ENCODE measurements at places on chromosomes 5 and 9.

- DNase-seq = no peak
Measured at GRCh38 chr5:160887780-160888179, 35.8 kb upstream of the ATP10B start.

- DNase-seq = no peak
Measured at GRCh38 chr5:147611483-147611882, 101.6 kb upstream of the DPYSL3 start.

GRCh38 chr5:157469073-157469472, 9.1 kb downstream of the NIPAL4 start:
- no peak for DNase-seq

DNA sequence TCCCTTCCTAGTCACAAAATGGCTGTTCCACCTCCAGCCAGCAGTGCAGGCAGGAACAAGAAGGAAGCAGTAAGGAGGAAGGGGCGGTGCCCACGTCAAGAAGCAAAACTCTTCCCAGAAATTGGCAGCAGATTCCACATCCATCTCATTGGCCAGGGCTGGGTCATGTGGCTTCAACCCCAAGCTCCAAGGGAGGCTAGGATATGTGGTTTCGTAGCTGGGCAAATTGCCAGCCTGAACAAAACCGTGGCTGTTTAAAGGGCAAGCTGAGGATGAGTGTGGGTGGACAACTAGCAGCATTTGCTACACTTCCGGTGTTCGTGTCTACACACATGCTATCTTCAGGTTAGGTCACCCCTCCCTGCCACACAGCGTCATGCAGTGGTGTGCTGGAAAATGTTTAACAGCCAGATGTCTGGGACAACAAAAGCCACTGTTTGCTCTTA, 92.1 kb upstream of the MAP1B start:
- peak; percentile 38 for DNase-seq

GRCh38 chr5:153400931-153401330, 89.5 kb upstream of the GRIA1 start:
- DNase-seq = no peak

GRCh38 chr5:151663617-151664293, 23.0 kb downstream of the SPARC start:
- no peak for DNase-seq

- no peak for DNase-seq
Measured at GRCh38 chr9:135835131-135835530, 72.2 kb downstream of the CAMSAP1 start.

DNA sequence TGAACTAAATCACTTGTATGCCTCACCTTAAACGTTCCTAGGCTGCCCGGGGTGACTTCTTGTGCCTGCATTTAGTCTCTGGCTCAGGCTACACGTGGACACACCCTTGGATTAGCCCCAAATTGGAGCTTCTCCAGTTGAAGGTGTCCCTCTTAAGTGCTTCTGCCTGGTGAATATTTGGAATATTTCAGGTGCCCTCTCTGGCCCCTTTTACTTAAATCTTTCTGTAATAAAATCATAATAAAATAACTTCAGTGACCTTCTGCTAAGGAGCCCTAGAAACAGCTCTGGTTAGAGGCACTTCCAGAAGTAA, 74.3 kb upstream of the KLF9 start:
- no peak for DNase-seq

DNA sequence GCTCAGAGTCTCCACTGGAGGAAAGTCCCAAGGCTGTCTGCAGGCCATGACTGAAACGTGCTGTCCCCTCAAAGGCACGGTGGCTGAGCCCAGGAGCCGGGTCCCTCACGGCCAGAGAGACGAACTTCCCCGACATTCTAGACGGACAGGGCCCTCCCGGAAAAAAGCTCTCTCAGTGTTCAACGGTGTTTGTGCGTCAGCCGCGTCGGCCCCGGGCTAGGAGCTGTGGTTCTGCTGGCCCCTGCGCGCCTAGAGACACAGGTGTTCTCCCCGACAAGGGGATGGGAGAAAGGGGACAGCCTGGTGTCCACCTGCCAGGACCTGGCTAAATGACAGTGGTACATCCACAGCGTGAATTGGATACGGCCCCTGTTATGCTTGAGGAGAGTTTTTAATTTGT, 5.8 kb upstream of the GPSM1 start:
- DNase-seq = no peak

GRCh38 chr9:127175764-127176163, 53.3 kb upstream of the ANGPTL2 start:
- no peak for DNase-seq

DNA sequence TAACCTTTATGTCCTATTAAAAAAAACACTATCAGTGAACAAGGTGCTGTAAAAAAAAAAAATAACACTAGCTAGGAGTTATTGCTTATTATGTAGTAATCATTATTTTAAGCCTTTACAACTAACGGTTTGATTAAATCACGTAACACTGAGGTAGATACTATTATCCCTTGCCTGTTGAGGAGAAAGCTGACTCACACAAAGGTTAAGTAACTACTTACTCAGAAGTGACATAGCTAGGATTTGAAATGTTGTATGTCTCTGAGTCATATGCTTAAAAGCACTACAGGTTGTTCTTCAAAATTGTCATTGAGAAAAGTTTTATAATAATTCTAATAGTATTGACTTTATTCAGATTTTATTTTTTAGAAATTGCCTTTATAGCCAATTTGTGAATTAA, 8.8 kb downstream of the TENT2 start:
- peak; percentile 18 for DNase-seq

GRCh38 chr9:88481933-88482332, 53.0 kb upstream of the NXNL2 start:
- DNase-seq = no peak

GRCh38 chr9:137750566-137750965, 127.0 kb upstream of the CACNA1B start:
- no peak for DNase-seq

- peak; percentile 60 for DNase-seq
Measured at GRCh38 chr5:74919487-74919886, 53.3 kb upstream of the FAM169A start.

DNA sequence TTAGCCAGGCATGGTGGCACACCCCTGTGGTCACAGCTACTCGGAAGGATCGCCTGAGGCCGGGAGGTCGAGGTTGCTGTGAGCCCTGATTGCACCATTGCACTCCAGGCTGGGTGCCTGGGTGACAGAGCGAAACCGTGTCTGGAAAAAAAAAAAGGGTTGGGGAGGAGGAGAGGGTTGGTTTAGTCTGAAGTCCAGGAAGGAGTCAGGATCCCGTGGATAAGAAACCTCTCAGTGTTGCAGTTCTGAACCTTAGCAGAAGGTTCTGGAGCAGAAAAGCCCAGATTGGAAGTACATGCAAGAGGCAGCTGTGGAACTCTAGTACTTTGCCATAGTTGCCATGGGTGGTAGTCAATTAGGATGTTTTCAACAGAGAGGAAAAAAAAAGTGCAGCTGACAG, 125.2 kb upstream of the CPEB4 start:
- DNase-seq = no peak

DNA sequence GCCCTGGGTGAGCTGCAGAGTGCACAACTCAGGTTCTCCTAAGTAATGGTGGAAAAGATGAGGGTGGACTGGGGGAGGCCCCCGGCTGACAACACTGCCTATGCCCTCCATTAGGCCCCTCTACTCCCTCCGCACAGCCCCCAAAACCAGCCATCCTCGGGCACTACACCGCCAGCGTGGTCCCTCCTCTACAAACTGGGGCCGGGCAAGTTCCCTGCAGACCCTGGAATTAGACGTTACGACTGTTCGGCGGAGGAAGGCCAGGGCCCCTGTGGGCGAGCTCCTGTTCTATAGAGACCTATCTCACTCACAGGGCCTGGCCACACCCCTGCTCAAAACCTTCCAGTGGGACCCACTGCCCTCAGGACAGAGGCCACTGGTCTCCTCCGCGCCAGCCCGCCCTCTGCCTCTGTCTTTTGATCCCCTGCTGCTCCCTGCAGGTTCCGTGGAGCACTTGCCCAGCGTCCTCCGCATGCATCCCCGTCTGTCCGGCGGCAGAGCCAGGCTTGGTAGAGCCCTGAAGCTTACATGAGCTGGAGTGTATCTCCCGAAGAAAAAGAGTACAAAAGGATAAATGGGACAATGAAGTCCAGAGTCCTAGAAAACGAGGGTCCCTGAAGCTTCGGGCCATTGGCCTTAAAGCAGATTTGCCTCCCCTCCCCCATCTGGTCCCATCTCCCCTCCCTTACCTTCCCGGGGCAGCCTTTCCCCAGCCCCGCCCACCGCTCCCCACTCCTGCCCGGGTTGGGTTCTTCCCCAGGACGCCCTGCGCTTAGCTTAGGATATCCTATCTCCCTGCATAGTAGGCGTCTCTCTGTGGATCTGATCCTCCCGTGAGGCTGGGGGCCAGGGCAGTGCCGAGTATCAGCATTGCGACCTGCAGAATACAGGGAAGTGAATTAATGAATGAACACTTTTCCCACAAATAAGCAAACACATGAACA, 71.3 kb downstream of the HRH2 start:
- no peak for DNase-seq

- DNase-seq = no peak
Measured at GRCh38 chr5:106014262-106014661, 1656.5 kb downstream of the EFNA5 start.

- DNase-seq = no peak
Measured at GRCh38 chr5:30183795-30184194, 1009.7 kb upstream of the CDH6 start.

GRCh38 chr9:12739014-12739652, 35.7 kb upstream of the LURAP1L start:
- no peak for DNase-seq

DNA sequence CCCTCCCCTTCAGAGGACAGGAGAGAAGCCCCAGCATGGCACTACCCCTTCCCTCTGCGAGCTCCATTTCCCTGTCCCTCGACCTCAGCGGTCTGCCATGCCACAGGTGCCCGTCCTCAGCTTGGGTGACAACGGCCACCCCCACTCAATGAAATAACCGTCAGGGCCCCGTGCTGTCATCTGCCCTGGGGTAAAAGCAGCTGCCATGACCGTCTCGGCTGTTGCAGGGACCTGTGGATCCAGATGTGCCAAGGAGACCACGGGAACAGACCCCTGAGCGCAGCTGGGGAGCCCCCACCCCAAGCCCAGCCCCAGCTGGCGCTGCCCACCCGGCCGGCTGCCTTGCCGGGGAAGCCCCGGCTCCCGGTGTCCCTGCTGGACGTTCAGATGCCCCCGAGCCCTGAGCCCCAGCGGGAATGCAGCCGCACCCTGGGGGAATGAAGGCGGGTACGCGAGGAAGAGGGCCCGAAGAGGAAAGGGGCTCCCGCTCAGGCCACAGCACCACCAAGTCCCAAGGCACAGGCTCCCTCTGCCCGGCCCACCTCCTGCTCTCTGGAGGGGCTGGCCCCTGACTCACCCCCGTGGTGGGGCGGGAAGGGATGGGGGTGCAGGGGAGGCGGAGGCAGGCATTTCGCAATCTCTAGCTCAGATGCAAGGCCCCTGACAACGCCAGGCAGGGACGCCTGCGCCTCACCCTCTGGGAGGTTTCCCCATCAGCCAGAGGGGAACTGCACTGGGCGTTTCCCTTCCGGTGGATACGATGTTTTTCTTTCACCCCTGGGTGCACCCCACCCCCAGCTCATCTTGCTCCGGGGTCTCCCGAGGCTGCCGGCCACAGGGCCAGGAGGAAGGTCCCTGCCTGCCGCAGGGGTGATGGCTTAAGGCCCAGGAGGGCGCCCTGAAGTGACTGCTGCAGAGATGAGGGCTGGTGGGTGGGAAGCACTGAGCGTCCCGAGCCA, 49.2 kb downstream of the NACC2 start:
- no peak for DNase-seq

- no peak for DNase-seq
Measured at GRCh38 chr5:115977096-115977495, 14.8 kb downstream of the LVRN start.

DNA sequence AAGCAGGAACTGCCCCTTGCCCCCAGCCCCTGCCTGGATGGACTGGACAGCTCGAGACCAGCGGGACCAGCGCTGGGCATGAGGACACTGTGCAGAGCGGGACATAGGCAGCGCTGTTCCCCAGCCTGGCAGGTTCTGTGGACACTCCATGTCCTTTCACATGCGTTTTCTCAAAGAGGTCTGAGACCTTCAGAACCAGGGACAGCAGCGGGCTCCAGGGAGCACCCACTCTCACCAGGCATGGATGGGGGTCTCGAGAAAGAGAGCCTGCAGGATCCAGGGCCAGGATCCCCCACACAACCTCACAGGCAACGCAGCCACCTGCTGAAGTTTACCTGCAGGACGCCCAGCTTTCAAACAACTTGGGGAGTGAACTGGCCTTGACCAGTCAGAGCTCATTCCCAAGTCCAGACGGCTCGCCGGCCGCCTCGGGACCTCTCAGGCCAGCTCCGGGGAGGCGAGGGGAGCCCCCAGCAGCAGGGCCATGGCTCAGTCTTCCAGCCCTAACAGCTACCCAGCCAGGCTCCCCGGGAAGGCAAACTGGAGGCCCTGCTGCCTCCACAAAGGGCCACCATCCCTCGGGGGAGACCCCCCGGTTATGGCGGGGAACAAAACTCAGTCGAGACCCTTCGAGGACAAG, 72.5 kb upstream of the SARDH start:
- DNase-seq = no peak

DNA sequence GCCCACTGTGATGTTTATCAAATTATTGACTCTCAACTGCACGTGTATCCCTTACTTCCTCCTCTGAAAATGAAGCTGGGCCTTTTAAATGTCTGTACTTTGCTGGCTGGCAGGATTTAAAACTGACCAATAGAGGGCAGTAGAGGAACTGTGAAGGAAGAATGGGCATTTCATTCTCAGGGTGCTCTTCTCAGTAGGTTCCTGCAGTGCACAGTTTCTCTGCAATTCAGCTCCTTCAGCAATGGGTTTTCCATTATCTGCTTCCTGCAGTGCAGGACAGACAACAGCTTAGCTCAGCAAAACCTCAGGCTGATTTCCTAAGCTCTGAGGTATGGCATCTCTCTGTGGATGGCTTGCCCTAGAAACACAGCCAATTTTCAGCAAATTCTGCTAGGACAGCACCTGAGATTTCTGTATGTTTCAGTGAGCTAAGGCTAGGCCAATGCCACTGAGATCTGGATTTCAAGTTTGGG, 298.4 kb upstream of the PRDM9 start:
- DNase-seq = peak; percentile 41

GRCh38 chr5:99032234-99033013, 103.6 kb upstream of the CHD1 start:
- DNase-seq = peak; percentile 76

- DNase-seq = peak; percentile 42
Measured at GRCh38 chr5:1208743-1209488, 7.5 kb downstream of the SLC6A19 start.

DNA sequence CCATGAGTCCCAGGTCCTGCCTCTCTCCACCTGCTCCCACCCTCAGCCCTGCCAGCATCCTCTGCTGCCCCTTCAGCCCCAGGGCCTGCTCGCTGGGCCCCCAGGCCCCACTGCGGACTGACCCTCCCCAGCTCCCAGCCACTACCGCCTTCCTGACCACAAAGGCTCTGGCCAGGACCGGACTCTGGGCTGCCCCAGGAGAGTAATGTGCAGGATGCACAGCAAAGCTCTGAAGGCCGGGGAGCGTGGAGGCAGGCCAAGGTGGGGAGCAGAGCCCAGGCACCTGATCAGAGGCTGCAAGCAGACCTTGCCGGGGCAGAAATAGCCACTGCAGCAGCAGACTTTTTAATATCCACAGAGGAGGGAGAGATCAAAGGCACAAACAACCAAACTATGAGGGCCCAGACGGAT, 27.9 kb downstream of the IPPK start:
- DNase-seq = no peak
